Esophagus squamous epithelium (tissue), 5 donors: ENCODE measurements at places on chromosomes 4 and X.

DNA sequence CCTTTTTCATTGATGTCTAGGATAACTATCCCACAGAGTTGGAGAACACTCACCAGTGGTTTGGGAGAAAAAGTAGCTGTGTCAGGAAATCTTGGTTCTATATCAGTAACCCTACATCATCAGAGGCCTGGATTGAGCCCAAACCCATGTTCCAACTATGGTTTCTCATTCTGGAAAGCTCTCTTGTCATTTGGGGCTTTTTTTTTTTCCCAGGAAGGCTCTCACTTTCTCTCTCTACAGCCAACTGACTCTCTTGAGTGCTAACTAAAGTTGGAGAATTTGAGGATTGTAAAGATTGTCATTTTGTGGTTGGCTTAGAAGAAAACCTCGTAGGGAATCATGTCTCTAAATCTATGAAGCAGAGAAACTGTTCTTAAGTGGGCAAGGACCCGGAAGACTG, 228.2 kb upstream of the DIPK2B start:
- DNase-seq = no peak

DNA sequence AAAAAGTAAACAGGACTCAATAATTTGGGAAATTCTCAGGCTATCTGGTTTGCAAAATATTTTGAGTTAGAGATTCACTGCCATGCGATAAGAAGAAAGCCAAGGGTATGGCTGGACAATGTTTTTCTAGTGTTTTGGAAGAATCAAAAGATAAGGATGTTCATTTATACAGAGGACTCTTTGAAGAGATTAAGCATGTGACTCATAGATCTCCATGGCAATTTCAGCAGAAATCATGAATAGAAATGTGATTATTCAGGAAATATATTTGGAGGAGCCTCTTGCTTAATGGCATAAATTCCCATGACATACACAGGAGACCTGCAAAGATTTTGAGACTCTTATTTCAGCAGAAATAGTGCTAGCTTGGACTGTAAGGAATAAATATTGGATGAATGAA, 16.7 kb upstream of the FRAS1 start:
- no peak for DNase-seq

GRCh38 chr4:68348577-68348976, 1.3 kb downstream of the YTHDC1 start:
- DNase-seq = no peak

- DNase-seq = no peak
Measured at GRCh38 chrX:46710927-46711623, 47.8 kb downstream of the SLC9A7 start.

DNA sequence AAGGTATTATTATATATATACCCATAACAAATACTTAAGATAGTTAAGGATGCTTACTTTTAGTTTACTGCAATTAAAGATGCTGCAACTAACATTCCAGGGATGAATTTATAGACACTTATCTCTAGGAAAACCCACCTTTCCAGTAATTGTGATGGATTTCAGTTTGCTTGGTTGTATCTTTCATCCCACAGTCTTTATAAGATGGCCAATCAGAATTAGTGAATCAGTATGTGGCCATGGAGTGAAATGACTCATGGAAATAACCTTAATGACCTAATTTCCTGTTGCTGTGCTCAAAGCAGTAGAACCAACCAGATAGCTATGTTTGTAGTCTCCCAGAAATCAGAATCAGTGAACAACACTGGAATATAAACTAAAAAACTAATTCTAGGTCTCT, 26.4 kb downstream of the MOSPD2 start:
- DNase-seq = no peak

DNA sequence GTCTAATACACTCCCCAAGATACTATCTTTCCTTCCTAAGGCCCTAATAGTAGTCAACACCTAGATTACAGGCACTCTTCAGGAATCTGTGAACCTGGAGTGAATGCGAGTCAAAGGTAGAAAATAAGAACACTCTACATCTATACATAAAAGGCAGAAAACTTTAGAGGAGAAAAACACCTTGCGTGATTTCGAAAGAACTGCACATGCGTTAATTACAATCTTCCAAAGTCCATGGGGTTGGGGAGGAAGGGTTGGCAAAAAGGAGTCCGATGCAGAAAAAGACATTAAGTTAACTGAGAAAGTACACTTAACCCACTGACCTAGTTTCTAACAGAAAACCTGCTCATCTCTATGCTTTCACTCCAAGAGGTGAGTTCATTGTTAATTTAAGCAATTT, 27.3 kb downstream of the KLHL15 start:
- DNase-seq = no peak
